ENCODE measurements at places on chromosomes 5 and 9.

- no peak for DNase-seq
Measured at GRCh38 chr5:77638763-77639671, 504 bp upstream of the OTP start.

DNA sequence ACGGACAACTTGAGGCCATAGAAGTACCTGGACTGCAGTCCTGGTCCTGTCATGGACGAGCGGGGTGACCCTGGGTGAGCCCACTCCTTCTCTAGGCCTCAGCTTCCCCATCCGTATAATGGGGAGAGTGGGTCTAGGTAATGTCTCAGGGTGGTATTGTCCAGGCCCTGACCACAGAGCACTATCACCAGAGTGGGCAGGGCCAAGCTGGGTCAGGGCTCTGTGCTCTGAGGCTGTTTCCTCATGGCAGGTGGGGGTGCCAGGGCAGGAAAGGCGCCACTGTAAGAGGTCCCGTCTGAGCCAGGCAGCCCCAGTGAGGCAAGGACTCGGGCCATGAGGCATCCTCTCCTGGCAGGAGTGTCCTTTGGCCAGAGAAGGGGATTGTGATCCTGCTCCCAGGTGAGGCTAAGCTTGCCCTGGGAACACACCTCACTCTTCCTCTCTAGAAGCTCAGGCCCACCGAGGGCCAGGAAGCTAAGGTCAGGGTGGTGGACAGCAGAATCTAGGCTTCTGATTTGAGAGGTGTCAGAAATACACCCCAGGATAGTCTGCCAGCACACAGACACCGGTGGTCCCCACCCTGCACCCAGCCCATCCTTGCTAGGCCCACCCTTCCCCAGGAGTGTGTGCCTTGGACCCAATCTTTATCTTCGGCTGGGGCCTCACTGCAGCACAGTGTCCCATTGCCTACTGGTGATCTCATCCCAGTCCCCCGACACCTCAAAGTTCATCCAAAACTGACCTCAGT lies 1.5 kb upstream of the MYOZ3 start:
- DNase-seq = peak; percentile 58

GRCh38 chr9:114153761-114154599 lies 1.4 kb upstream of the COL27A1 start:
- DNase-seq = no peak

DNA sequence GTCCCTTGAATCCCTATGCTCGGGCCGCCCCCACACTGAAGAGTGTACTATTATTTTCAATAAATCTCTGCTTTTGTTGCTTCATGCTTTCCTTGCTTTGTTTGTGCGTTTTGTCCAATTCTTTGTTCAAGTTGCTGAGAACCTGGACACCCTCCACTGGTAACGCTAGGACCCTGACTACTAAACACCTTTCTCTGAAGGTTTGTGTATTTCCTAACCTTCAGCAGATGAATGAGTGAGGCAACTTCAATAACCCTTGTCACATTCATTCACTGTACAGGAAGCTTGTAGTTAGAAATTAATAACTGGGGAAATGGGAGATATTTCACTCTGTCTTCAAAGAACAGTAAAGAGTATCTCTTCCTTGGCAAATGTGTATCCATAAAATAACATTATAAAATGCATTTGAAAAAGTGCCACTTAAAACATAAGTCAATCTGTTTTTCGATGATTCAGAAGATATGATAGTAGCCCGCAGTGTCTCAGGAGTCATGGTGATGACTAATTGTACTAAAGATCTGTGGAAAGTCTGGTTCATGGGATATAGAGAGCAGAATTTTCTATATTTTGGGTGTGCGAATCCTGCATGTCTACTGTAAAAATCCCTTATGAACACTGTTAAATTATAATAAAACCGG lies 43.2 kb upstream of the ANKH start:
- DNase-seq = no peak

- no peak for DNase-seq
Measured at GRCh38 chr5:32383586-32383985, 61.0 kb downstream of the ZFR start.

DNA sequence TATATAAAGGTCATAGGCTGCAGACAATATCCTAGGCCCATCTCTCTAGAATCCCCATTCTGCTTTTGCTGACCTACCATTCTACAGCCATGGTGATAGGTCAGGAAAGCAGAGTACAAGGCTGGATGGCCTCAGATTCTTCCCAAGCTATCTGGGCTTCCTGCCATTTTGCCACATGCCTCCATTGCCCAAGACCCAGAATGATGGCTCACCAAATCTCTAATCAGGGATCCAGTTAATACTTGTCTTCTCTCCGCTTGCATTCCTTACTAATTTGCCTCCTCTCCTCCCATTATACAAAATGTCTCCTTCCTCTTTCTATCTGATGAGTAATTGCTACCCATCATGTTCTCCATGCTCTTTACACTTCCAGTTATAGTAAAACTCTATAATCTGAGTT lies 22.7 kb upstream of the NDUFS4 start:
- DNase-seq = no peak

DNA sequence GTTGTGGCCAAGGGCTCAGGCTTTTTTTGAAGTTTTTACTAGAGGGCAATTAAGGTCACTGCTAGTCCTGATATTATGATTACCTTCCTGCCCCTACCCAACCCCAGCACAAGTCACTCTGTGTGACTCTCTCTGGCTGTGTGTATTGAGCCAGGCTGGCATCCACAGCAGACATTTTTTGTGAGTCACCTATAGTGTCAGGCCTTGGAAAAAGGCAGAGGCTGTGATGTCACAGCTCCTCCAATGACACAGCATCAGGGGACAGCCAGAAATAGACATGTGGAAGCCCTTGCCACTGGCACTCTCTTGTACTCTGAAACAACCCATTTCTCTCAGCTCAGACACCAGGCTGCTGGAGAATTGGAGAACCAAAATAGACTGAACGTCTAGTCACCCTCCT lies 145.4 kb downstream of the NMUR2 start:
- no peak for DNase-seq

- DNase-seq = no peak
Measured at GRCh38 chr5:154626876-154627557, 128.2 kb upstream of the LARP1 start.

DNA sequence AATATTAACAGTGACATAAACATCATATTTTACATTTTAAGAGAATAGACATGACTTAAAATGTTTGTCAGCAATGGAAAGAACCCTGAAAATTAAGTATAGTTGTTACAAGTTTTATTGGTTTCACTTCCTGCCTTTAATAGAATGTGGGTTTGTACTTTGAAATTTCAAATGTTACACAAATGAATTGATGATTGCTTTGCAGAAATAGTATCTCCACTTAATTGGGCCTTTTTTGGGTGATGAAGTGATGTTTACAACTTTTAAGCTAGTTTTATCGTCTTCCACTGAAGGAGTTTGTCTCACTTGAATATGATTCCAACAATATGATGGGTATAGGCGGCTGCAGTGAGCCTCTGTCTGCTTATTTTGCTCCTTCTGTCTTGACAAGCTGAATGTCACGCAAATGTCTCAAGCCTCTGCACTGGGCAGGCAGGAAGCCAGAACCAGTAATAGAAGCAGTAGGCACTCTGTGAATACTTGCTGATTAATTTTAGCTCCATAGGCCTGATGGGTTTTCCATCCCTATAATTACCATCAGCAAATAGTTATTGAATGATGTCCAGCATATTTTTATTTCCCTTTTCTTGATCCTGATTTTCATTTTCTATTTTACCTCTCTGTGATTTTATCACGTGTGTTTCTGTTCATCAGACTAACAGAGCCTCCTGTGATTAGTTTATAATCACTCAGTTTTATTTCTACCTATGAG lies 10.6 kb upstream of the NR3C1 start:
- DNase-seq = no peak

GRCh38 chr5:57007344-57007743 lies 55.4 kb upstream of the MIER3 start:
- no peak for DNase-seq

DNA sequence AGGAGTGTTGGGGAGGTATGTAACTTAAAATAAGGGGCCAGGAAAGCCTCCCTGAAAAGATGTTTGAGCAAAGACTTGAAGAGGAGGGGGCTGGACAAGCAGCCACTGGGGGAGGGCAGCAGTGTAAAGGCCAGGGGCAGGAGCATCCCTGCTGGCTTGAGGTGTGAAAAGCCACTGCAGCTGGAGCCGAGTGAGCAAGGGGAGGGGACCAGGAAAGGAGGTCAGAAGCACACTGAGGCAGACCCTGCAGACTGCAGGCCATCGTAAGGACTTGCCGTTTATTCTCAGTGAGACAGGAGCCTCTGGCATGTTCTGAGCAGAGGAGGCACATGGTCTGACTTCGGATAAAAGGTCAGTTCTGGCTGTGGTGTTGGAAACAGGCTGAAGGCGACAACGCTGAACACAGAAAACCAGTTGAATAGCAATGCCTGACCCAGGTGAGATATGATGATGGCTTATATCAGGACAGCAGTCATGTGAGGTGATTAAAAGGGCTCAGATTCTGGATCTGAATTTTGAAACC lies 10.2 kb upstream of the ERGIC1 start:
- no peak for DNase-seq

DNA sequence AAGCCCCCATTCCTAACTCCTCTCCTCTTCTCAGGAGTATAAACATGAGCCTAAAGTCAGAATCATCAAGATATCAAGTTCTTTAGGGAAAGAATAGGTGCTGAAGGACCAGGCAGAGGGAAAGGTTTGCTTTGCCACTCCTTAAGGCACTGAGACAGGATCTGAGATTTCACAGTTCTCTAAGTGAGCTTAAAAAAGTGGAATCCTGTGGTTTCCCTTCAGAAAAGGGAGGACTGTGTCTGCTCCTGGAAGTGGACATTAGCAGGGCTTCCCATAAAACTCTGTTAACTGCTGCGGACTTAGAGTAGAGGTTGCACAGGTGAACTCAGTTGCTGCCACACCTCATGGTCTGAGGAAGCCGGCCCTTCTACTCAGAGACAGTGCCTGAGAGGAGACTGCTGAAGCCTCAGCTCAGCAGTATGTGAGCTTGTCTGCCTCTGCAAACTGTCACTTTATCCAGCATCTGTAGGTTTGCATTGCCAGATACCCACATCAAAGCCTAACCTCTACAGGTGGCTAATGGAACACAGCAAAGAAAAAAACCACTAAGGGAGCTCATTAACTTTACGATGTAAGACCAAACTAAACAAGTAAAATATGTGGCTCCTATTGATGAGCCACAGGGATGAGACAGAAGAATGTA lies 42.9 kb downstream of the RIC1 start:
- no peak for DNase-seq

- no peak for DNase-seq
Measured at GRCh38 chr5:59241552-59241951, 652.0 kb downstream of the PDE4D start.

- DNase-seq = no peak
Measured at GRCh38 chr5:169875091-169875728, 105.1 kb downstream of the INSYN2B start.

- DNase-seq = no peak
Measured at GRCh38 chr9:84228130-84228720, 112.3 kb downstream of the SLC28A3 start.

- no peak for DNase-seq
Measured at GRCh38 chr5:28708472-28708871, 1670.1 kb upstream of the CDH9 start.

- DNase-seq = no peak
Measured at GRCh38 chr5:145484158-145484557, 351.0 kb downstream of the PRELID2 start.

GRCh38 chr5:6557807-6558575 lies 74.9 kb downstream of the NSUN2 start:
- DNase-seq = no peak

DNA sequence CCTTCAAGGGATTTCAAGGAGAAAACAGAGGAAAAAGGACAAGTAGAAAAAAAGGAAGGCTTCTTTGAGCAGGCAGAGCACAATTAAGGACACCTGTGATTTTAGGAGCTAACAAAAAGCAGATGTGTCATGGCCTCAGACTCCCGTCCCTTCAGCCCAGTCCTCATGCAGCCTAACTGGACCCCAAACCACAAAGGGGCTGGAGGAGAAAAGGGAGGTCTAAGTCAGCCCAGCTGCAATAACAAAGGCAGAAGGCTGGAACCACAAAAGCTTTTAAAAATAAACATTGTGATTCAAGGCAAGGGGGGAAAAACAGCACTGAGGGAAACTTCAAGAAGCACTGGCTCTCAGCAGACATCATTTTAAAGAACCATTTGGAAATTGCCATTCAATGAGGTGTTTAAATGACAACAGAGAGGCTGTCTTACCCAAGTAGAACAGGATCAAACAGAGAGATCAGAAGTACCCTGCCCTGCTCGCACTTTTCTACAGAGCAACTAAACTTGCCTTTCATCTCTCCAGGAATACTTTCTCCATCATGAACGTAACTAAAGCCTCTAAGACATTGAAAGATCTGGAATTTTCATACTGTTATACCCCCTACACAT lies 89.3 kb downstream of the SEMA5A start:
- no peak for DNase-seq

DNA sequence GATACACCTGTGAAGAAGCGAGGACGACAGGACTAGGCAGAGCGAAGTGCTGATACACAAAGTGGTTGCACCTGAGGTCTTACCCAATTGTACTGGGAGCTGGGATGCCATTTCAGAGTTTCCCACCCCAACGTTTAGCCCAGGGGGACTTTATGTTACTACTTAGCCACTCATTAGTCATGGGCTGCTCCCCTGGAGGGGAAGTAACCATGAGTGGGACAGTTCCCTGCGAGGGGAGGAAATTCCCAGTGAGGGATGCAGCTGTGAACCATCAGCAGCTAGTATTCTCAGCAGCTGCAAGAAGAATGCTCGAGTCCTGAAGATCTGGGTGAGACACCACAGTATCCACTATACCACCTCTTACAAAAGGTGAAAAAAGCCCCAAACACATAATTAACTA lies 93.7 kb upstream of the ACTBL2 start:
- DNase-seq = no peak

DNA sequence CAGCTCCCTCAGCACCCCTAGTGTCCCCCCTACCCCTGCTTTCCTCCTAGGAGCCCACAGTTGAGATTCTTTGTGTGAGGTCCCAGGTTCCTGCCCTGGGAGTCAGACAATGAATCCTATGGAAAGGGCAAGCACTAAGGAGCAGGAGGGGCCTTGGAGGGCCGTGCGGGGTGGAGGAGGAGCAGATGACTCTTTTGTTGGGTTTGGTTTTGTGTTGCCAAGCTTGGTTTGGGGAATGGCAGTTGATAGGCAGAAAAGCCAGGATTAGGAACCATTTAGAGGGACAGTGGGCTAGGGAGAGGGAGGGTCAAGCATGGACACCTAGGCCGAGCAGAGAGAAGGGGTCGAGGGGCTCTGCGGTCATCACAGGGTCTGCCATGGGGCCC lies 61.6 kb upstream of the SPTLC1 start:
- DNase-seq = no peak

- no peak for DNase-seq
Measured at GRCh38 chr5:170201311-170201710, 31.5 kb upstream of the C5orf58 start.

GRCh38 chr9:127215268-127216209 lies 49.0 kb upstream of the GARNL3 start:
- DNase-seq = peak; percentile 13

GRCh38 chr9:114176624-114177291 lies 21.4 kb downstream of the COL27A1 start:
- no peak for DNase-seq

DNA sequence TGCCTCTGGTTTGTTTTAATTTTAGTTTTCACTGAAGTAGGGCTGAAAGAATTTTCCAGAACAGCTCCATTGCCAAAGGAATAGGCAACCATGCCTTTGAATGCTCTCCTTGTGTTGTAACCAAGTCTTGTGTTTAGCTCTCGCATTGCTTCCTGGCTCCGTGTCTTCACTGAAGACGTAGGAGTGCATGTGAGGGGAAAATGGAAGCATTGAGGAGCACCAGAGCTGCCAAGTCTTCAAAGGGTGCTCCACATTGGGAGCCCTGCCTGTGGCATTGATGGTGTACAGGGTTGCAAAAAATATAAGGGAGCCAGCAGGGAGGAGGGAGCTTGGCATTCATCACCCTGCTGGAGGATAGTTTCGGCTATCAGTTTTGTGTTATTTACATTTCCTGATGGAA lies 86.6 kb downstream of the NTRK2 start:
- no peak for DNase-seq
